A549 treated with RU486 at 1 μM for 4 hours (cell line): ENCODE measurements at places on chromosomes 1 and 21. TPM values are rescaled to one million over a fixed set of nuclear protein-coding genes. Genes with fewer than 3 reads are reported as not detected.

The ANKRD35 gene
- total RNA-seq, result not detected in 5 replicates

The MRAP gene
- total RNA-seq, result not detected in 5 replicates

The CELA2A gene
- 0.17 TPM in 1 of 5 replicates, not detected in the others for total RNA-seq

The OR2AK2 gene
- not detected in 5 replicates for total RNA-seq

The ADAMTS1 gene
- total RNA-seq, result 0.15 to 0.48 TPM (median 0.22 TPM) in 5 replicates

The ARHGEF16 gene
- 4.0 to 5.3 TPM (median 4.7 TPM) in 5 replicates for total RNA-seq

The LCE2B gene
- not detected in 5 replicates for total RNA-seq

The TAS1R1 gene
- total RNA-seq, result not detected in 5 replicates

The AMY1C gene
- total RNA-seq, result not detected in 5 replicates

The PYHIN1 gene
- not detected in 5 replicates for total RNA-seq

The UBE2U gene
- total RNA-seq, result not detected in 5 replicates

The ACKR1 gene
- total RNA-seq, result not detected in 5 replicates

The PTPN22 gene
- total RNA-seq, result 0.07 TPM in 1 of 5 replicates, not detected in the others

The TIE1 gene
- 0.03 TPM in 1 of 5 replicates, not detected in the others for total RNA-seq

The KRTAP12-2 gene
- not detected in 5 replicates for total RNA-seq

The S100A2 gene
- total RNA-seq, result 17.0 to 31.3 TPM (median 24.8 TPM) in 5 replicates

The EPS8L3 gene
- total RNA-seq, result 0.91 to 2.0 TPM (median 1.4 TPM) in 5 replicates

The PDC gene
- not detected in 5 replicates for total RNA-seq

The DOP1B gene
- total RNA-seq, result 2.9 to 4.9 TPM (median 4.3 TPM) in 5 replicates

The CORT gene
- total RNA-seq, result 0.18 to 0.49 TPM (median 0.36 TPM) in 4 of 5 replicates, not detected in the other

The NDC1 gene
- 13.5 to 26.3 TPM (median 25.5 TPM) in 5 replicates for total RNA-seq

The DNALI1 gene
- 0.06 to 0.12 TPM in 2 of 5 replicates, not detected in the others for total RNA-seq

The TSPEAR gene
- not detected in 5 replicates for total RNA-seq

The NCF2 gene
- 2.3 to 3.4 TPM (median 2.8 TPM) in 5 replicates for total RNA-seq

The NECTIN4 gene
- 1.5 to 2.2 TPM (median 1.9 TPM) in 5 replicates for total RNA-seq

The SYNC gene
- total RNA-seq, result 8.7 to 13.8 TPM (median 10.9 TPM) in 5 replicates

The NPHS2 gene
- total RNA-seq, result not detected in 5 replicates

The WNT4 gene
- 0.18 to 0.67 TPM (median 0.42 TPM) in 5 replicates for total RNA-seq

The PAQR6 gene
- 2.2 to 5.0 TPM (median 3.6 TPM) in 5 replicates for total RNA-seq

The CHIT1 gene
- total RNA-seq, result not detected in 5 replicates

The RNU1-3 gene
- total RNA-seq, result 5.0 TPM in 1 of 5 replicates, not detected in the others

The NR0B2 gene
- not detected in 5 replicates for total RNA-seq

The PGLYRP3 gene
- total RNA-seq, result not detected in 5 replicates

The CENPF gene
- 68.6 to 105 TPM (median 85.6 TPM) in 5 replicates for total RNA-seq

The ADAMTS4 gene
- not detected in 5 replicates for total RNA-seq

The ZCCHC17 gene
- 24.1 to 26.7 TPM (median 24.9 TPM) in 5 replicates for total RNA-seq

The CA6 gene
- not detected in 5 replicates for total RNA-seq

The F5 gene
- total RNA-seq, result 0.03 to 0.12 TPM (median 0.10 TPM) in 5 replicates

The ZFYVE9 gene
- 6.1 to 8.8 TPM (median 7.5 TPM) in 5 replicates for total RNA-seq

The RGS4 gene
- total RNA-seq, result 0.08 to 0.23 TPM in 2 of 5 replicates, not detected in the others
